Sigmoid colon (tissue), 7 donors: ENCODE measurements at places on chromosomes 13 and 19. TPM values are rescaled to one million over a fixed set of nuclear protein-coding genes. Genes with fewer than 3 reads are reported as not detected.

DNA sequence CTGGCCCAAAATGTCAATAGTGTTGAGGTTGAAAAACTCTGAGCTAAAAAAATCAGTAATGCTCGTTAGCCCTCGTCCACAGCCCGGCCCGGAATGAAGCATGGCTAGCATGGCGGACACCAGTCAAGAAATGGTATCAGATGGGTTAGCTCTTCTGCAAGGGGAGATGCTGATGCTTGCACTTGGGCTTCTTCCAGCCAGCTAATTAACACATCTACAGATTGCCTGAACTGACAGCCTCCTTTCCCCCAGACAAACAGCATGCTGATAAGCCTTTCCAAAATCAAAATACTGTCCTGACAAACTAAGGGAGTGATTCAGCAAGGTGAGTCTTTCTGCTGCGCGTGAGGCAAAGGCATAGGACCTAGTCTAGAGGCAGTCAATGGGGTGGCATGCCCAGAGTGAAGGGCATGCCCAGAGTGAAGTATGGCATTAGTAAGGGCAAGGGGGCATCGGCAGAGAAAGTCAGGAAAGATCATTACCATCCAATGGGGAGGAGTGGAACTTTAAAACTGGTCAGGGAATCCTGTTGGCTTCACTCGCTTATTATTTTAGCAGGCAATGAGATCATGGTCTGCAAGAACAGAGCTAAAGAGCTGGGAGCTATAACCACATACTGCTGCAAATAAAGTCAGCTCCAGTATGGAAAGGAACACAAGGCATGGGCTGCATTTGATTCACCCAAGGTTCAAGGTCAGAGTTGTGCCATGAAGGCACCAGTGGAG is 30.2 kb upstream of the UBE2L5 start:
- no peak for DNase-seq
- no peak overlapping the region for H3K27ac ChIP-seq
- H3K27me3 ChIP-seq: no peaks in the 10 kb centered on the region
- no peak overlapping the region for H3K4me3 ChIP-seq

- H3K27me3 ChIP-seq: no peaks in the 10 kb centered on the region
- no peak overlapping the region for H3K4me3 ChIP-seq
- no peaks in the 10 kb centered on the region for H3K4me1 ChIP-seq
- no peak overlapping the region for H3K27ac ChIP-seq
Observed at GRCh38 chr13:38463048-38463447, 113.4 kb downstream of the UFM1 start.

DNA sequence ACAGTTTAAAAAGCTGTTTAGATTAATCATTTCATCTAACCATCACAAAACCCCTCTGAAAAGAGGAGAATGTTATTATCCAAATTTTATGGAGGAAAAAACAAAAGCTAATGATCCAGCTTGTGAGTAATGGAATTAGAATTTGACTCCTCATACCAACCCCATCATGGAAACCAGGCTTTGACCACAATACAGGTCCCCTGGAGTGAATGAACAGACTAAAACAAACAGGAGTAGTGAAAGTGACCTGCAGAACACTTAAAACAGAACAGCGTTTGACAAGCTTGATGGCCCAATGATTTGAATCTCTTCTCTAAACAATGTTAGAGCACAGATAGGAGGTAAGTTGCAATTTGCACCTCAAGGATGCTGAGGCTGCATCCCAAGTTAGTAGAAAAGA is 230.0 kb downstream of the DCT start:
- no peaks in the 10 kb centered on the region for H3K4me1 ChIP-seq
- no peak for DNase-seq
- no peak overlapping the region for H3K27ac ChIP-seq
- no peaks in the 10 kb centered on the region for H3K27me3 ChIP-seq

CYP2F1 gene
- not detected for polyA plus RNA-seq

CRB3 gene
- polyA plus RNA-seq: 202 TPM

DNA sequence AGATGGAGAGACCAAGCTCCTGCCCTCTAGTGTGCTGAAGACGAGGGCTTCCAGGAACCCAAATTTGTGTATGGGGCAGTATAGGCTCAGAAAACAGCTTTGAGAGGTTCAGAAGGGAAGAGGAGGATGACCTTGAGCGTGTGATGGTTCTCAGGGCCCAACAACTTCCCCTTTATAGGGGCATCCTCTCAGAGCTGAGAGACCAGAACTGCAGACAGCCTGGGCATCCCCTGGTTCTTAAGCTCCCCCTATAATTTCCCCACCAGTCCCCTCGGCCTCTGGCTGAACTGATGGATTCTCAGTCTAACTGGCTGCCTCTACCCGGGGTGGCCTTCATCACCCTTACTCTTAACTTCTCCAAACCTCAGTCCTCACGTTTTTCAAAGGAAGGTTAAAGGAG is 167.5 kb downstream of the URI1 start:
- H3K27ac ChIP-seq: no peak overlapping the region
- no peak overlapping the region for H3K4me3 ChIP-seq
- no peaks in the 10 kb centered on the region for H3K4me1 ChIP-seq
- no peaks in the 10 kb centered on the region for H3K36me3 ChIP-seq
- DNase-seq: no peak

NCR1 gene
- polyA plus RNA-seq: not detected

CEACAM20 gene
- not detected for polyA plus RNA-seq

GNG8 gene
- polyA plus RNA-seq: not detected

ZNF582 gene
- 2.3 TPM for polyA plus RNA-seq

OR7D2 gene
- polyA plus RNA-seq: not detected

GRCh38 chr19:31249217-31249616 is 100.0 kb downstream of the TSHZ3 start:
- no peaks in the 10 kb centered on the region for H3K27me3 ChIP-seq
- no peaks in the 10 kb centered on the region for H3K36me3 ChIP-seq
- DNase-seq: no peak
- H3K4me1 ChIP-seq: no peaks in the 10 kb centered on the region
- H3K27ac ChIP-seq: no peak overlapping the region
